ENCODE measurements at places on chromosomes 1 and 21.

- no peak for DNase-seq
Measured at GRCh38 chr1:223338811-223339746, 24.9 kb downstream of the SUSD4 start.

- no peak for DNase-seq
Measured at GRCh38 chr1:58573705-58574591, 3.1 kb downstream of the TACSTD2 start.

GRCh38 chr1:89908672-89909436 lies 86.1 kb upstream of the ZNF326 start:
- peak; percentile 57 for DNase-seq

DNA sequence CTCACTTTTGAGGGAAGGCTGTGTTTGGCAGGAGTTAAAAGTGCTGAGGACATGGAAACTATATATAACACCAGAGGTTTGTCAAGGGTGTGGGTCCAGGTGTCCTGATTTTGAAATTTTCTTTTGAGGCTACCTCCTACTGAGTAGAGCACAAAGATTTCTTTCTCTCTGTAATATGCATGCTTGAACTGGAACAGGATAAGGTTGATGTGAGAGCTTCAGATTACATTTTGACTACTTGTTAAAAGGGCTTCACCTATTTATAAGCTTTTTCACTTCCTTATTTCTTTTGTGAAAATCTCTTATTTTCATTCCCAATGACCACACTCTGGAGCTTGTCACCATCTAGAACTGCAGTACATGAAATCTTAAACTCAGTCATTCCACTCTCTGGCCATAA lies 59.8 kb upstream of the PLA2G4A start:
- no peak for DNase-seq

DNA sequence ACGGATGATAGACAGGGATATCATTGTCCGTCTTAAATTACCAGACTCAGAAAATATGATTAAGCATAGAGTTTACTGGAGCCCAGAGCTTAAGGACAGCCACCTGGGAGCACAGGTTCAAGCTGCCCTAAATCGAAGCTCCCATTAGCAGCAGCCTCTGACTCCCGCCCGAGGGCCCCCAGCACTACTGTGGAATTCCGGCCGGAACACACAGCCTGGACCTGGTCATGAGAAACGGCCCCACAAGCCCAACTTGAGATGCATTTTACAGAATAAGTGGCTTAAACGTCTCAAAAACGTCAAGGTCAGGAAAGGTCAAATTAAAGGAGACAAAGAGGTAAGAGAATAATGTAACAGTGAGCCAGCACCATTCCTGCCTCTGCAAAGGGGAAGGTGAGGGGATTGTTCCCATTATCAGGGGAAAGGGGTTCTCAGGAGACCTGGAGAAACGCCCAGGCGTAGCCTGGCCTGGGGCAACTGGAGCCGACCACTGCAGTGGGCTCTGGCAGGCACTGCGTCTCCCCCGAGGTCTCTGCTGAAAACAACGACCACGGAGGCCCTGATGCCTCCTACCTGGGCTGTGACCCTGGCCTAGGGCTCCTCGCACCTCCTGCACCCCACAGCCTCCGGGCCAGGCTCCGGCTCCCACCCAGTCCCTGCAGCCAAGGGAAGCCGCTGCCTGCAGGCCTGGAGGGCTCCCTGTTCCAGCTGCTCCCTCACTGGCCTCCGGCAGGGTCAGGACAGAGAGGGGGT lies 11.5 kb upstream of the COL6A1 start:
- no peak for DNase-seq

- DNase-seq, result no peak
Measured at GRCh38 chr1:189821833-189822232, 655.8 kb downstream of the BRINP3 start.

- DNase-seq, result no peak
Measured at GRCh38 chr1:107835151-107835670, 129.8 kb downstream of the VAV3 start.

DNA sequence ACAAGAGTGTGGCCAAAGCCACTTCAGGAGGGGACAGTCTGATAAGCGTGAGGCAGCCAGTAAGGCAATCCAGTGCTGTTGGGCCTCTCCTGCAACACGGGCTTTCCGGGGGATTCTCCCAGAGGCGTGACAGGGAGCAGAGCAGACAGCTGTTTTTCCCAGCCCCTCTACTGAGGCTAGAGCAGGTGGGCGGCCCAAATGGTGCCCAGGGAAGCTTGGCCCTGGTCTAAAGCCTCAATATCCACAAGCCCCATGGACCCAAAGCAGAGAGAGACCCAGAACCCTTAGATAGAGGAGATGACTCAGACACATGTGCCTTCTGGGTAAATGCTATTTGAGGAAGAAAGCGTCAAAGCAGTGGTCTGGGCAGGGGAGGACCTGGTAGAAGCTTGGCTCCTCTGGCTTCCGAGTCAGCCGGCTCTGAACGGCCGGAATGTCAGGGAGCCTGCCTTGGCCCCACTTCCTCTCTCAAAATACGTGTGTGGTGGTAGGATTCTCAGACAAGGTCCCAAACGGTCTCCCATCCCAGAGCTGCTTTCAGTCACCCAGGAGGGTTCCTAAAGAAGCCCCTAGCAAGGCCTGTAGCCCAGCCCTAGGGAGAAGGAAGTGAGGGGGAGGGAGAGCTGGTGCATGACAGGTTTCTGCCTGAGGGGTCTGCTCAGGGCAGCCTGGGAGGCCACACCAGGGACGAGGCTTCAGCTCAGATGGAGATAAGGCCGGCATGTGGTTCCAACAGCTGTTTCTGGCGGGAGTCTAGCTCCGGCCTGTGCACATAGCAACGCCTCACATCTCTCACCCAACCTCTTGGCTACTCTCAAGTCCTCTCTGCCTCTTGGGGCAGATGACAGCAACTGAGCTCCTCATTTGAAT lies 28.8 kb downstream of the PIK3C2B start:
- no peak for DNase-seq

GRCh38 chr1:14003552-14003951 lies 303.6 kb downstream of the PRDM2 start:
- no peak for DNase-seq

GRCh38 chr1:85611425-85611824 lies 30.9 kb downstream of the CCN1 start:
- no peak for DNase-seq

GRCh38 chr1:185821612-185822385 lies 87.6 kb downstream of the HMCN1 start:
- no peak for DNase-seq

- no peak for DNase-seq
Measured at GRCh38 chr1:156602557-156602993, 1.3 kb upstream of the GPATCH4 start.

DNA sequence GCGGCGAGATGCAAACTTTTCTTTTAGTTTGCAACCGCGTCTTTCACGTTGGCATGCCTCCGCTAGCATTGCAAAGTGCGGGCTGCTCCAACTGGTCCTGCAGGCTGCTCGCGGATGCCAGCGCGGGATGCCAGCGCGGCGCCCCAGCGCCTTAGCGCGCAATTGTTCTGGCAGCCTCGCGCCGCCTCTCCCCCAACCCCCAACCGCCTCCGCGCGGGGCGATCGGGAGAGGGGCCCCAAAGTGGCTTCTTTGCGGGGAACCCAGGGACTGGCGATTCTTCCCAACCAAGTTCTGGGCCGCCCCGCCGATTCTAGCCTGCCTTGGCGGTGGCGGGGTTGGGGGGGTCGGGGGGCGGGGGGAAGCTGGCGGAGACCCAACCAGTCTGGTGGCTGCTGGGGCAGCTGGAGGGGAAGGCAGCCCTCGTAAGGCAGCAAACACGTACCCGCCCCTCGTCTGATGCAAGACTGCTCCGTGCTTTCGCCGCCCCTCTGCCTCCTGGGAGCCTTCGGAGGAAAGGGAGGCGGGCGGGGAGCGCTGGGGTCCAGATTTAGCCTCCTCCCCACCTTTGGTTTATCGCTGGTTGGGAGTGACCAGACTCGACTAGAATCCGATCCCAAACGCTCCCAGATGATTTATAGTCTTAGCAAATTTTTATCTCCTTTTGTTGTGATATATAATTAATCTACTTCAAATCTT lies 756 bp downstream of the PHGDH start:
- peak; percentile 61 for DNase-seq

GRCh38 chr21:24204641-24205040 lies 1402.6 kb downstream of the MRPL39 start:
- no peak for DNase-seq

GRCh38 chr1:71494163-71494562 lies 413.3 kb upstream of the ZRANB2 start:
- no peak for DNase-seq

Data from HTR-8/SVneo (cell line).